Activated naive CD8-positive, alpha-beta T cell treated with anti-CD3 and anti-CD28 coated beads, Interleukin-2, amount 50 U/mL, for 16 hours (primary cell): ENCODE measurements at places on chromosomes 7 and 10.

DNA sequence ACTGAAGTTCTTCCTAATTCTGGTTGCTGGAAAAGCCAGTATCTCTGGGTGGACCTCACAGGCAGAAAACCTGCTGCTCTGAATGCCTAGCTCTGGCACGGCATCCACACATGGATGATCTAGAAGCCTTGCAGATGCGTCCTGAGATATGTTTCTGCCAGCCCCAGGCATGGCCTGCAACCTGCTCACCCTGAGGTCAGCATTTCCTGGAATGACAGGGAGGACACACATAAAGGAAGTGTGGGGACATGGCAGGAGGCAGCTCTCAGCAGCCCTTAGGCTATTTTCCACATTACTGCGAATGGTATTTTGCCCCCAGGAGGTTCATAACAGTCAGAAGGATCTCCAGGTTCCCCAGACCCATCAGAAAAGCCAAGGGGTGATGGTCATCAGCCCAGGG, 23.2 kb downstream of the PLXNA4 start:
- no peak for DNase-seq

GRCh38 chr10:11499425-11500071, 111.9 kb downstream of the USP6NL start:
- DNase-seq = no peak

GRCh38 chr10:116417821-116418220, 9.8 kb upstream of the PNLIPRP3 start:
- no peak for DNase-seq

GRCh38 chr7:3922175-3922635, 621.2 kb downstream of the SDK1 start:
- no peak for DNase-seq

DNA sequence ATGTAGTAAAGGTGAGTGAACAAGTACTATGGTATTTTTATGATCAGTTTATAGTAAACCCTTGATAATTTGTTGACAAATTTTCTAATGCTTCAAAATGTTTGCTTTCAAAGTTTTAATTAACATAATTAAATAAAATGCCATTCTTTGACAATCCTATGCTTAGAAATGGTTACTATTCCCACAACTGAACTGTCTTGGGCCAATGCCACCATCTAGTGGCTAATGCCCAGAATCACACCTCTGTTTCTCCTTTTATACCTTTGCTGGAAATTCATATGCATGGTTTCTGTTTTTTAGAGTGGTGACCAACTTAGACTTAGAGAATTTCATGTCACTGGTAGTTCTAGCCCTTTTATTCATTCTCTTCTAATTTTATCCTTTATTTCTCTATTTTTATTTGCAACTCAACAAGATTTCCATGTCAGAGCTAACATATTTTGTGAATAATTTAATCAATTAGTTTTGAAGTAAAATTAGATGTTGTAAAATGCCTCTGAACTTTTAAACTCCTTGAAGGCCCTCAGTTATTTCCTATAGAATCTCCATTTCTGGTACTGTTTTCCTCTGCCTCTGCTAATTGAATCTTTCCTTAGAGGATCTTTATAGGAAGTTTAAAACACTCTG, 31.1 kb downstream of the PCGF5 start:
- DNase-seq = no peak

DNA sequence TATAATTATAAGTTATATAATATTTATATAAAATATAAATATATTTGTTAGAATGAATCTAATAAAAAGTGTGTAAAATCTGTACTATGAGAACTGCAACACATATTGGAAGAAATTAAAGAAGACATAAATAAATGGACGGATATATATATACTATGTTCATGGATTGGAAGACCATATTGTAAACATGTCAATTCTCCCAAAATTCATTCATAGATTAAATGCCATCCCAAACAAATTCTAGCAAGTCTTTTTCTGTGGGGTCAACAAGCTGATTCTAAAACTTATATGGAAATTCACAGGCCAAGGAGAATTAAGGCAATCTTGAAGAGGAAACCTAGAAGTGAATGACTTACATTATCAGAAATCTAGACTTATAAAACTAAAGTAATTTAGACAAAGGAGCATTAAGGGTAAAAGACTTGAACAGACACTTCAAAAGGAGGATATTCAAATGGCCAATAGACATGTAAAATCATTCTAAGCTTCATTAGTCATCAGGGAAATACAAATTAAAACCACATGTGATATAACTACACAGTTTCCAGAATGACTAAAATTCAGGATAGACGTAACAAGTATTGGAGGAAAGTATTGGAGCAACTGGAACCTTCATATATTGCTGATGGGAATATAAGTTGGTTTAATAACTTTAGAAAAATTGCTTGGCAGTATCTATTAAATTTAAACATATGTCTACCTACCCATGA, 225.9 kb downstream of the EMX2 start:
- no peak for DNase-seq

DNA sequence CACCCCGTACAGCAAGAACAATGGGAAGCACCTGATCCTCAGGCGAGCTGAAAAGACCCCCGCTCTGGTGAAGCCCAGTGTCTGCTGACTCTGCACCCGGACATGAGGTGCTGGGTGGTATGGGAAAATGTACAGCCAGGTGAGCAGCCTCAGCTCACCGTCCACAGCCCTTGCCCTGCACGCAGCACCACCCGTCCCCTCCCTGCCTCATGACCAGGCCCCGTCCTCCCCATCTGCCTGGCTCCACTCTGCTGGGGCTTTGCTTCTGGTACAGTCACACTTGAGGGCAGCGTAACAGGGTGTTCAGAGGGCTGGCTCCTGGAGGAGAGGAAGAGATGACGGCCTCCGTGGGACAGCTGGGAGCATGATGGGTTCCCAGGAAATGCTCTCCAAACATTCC, 49.1 kb downstream of the NCAPG2 start:
- DNase-seq = no peak

- DNase-seq = no peak
Observed at GRCh38 chr7:81473236-81473635, 296.6 kb downstream of the HGF start.

DNA sequence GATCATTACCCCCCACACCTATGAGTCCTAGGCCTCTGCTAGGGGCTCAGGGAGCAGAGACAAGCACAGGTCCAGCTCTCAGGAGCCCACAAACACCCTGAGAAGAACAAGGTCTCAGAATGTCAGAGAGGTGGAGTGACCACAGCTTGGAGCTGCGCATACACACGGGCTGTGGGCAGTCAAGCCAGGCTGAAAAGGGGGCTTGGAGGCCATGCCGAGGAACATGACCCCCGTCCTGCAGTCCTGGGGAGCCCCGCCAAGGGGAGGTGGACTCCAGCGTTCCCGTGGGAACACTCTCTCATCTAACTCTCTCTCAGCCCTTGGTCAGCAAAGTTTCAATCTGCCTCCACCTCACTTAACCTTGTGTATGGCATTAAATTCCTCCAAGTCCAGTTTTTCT, 7.8 kb upstream of the MMP21 start:
- DNase-seq = no peak

DNA sequence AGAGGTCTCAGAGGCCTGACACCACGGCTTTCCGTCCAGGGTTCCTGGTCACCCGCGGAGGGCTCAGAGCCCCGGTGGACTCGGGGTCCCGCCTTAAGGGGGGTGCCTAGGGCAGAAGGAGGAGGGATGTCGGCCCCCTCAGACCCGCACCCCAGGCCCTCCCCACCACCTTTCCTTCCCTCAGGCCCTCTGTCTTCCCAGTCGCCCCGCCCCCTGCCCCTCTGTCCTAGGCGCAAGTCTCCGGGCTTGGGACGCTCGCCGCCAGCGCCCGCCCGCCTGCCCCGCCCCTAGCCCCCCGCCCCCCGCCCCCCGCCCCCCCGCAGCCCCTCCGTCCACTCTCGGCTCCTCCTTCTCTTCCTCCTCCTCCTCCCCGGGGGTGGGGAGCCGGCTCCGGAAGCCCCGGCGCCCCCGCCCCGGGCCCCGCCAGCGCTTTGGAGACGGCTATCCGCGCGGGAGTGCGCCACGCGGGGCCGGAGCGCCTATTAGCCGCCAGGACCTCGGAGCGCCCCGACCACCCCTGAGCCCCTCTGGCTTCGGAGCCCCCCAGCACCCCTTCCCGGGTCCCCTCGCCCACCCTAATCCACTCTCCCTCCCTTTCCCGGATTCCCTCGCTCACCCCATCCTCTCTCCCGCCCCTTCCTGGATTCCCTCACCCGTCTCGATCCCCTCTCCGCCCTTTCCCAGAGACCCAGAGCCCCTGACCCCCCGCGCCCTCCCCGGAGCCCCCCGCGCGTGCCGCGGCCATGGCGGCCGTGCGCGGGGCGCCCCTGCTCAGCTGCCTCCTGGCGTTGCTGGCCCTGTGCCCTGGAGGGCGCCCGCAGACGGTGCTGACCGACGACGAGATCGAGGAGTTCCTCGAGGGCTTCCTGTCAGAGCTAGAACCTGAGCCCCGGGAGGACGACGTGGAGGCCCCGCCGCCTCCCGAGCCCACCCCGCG, at the start of gene AEBP1:
Gene AEBP1 (plus strand): TSS at position 423 of the 937 bp plus-strand sequence. CDS start 321 bp downstream, at position 744.
- DNase-seq = no peak

DNA sequence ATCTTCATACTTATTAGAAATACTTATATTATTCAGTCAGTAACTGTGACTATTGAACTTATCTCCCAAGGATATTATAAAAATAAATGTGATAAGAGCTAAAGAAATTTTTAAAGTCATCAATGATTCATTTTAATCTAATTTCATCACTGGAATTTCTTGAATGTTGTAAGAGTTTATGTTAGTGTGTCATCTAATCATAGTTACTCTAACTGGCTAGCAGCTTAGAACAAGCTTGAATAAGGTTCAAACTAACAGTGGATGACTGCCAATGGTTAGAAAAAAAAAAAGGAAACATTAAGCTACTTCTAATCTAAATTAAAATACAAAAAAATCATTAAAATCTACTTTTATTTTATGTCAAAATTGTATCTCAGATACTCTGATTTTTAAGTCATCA, 1066.3 kb downstream of the CNTNAP2 start:
- no peak for DNase-seq

DNA sequence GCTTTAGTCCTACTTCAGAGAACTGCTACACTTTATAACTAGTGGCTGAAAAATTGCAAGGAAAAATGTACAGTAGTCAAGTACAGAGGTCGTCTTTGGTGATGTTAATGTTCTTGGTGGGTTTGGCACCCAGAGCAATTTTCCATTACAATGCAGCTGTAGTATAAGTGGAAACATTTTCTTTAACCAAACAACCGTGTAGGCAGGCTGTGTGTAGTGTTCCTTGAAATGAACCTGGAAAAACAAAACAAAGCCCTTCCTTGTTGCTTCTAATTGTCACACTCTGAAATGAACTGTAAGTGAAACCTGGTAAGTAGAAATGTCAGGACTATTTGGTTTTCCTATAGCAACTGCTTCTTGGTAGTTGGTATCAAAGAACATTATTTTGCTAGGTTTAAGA, 256.9 kb downstream of the MDFIC start:
- DNase-seq = no peak

GRCh38 chr7:116211913-116212596, 1.7 kb downstream of the TES start:
- no peak for DNase-seq

DNA sequence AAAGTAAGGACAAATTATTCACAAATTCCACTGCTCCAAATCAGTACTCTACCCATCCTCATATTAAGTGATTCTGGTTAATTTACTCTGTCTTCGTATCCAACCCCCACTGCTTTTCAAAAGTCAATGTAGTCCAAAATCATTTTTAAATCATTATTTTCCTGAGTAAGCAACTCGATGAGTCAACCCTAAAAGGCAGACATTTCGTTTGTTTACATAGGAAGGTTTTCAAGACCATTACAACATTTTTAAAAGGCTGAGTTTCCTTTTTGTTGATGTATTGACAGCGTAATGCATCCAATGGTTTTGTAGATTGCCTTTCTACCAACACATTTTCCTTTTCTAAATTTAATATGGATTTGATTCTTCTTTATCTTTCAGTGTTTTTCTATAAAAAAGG, 523.0 kb upstream of the ANKRD30A start:
- no peak for DNase-seq

- DNase-seq = no peak
Observed at GRCh38 chr7:55245271-55245723, 119.8 kb upstream of the LANCL2 start.

GRCh38 chr10:131181456-131181855, 130.1 kb downstream of the TCERG1L start:
- DNase-seq = no peak

DNA sequence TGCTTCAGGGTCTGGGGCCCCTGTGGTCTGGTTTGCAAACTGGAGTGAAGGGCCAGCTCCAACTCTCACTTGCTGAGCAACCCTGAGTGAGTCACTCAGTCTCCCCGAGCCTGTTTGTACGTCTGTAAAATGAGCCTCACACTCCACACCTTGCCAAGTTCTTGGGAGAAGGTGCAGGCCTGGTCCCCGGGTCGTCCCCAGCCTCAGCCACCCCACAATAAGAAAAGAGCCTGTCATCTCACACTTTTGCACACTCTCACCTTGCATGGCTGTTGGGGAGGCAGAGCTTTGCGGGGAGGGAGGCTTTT, 5.2 kb downstream of the GRIFIN start:
- DNase-seq = no peak

- no peak for DNase-seq
Observed at GRCh38 chr10:122554131-122555036, 6.2 kb upstream of the DMBT1 start.
